ENCODE measurements at places on chromosomes 12 and 14.

DNA sequence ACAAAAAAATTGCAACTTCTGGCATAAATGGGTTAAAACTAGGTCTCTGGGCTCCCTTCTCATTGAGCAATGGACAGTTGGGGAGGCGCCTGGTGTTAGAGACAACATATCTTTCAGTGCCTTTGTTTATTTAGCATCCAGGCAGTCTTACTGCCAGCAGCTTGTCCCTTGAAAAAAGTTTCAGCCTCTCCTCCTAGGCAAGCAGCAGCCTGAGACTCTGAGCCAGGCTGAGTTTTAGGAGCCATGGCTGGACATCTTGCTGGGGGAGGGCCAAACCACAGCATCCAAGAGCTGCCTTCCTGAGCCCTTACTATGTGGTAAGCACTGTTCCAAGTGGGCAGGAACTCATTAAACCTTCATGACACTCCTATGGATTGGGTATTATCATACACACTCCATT, 10.1 kb upstream of the JDP2 start:
- DNase-seq: no peak

- no peak for DNase-seq
Observed at GRCh38 chr12:131120831-131121271, 167.1 kb downstream of the ADGRD1 start.

DNA sequence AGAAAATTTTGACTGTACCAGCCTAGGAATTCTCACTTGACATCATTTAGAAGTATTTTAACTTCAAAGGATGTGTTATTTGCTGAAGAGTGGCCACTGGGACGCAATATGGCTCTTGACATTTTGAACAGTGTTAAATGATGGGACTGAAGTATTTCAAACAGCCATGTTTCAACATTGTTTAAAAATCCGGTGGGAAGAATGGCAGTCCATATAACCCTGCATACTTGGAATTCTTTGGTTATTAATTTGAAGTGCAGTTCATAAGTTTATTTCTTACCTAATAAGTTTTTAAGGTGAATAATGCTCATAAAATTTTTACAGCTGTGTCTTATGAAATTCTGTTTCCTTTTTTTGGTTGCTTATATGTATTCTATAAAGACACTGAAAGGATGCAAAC, 8.3 kb downstream of the TMTC2 start:
- no peak for DNase-seq

GRCh38 chr14:21069388-21070082, 569 bp upstream of the ARHGEF40 start:
- DNase-seq: no peak

DNA sequence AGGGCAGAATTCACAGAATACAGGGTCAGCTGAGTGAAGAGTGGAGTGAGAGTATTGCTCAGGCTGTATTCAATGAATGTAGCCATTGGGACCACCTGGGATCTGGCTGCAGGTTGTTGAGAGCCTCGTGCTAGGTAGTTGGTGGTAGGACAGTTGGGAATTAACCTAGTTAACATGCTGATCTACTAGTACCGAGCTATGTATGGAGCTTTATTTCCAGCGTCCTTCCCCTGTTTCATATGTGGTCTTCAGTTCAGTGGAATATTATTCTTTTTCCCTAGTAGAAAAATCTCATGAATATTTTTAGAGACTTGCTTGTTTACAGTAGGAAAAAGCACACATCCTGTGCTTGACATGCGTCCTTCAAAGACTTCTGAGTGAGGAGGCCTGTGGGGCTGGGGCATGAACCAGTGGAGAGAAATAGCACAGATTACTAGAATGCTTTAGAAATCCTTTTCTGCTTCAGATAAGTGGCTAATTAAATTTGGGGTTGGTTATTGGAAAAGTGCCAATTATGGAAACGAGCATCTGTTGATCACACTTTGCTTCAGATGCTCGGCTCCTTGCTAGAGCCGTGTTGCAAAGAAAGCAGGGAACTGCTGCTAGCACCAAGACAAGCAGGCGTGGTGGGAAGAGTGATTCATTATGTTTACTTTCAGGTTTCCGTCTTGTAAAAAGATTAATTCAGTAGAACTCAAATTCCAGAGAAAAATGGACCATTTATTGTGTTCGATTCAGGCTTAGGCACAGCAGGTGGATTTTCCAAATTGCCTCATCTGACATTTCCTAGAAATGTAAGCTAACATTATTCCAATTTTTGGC, 53.6 kb downstream of the ARF6 start:
- DNase-seq: peak; percentile 5

GRCh38 chr14:21735639-21736307, 62.2 kb upstream of the OR4E1 start:
- no peak for DNase-seq

DNA sequence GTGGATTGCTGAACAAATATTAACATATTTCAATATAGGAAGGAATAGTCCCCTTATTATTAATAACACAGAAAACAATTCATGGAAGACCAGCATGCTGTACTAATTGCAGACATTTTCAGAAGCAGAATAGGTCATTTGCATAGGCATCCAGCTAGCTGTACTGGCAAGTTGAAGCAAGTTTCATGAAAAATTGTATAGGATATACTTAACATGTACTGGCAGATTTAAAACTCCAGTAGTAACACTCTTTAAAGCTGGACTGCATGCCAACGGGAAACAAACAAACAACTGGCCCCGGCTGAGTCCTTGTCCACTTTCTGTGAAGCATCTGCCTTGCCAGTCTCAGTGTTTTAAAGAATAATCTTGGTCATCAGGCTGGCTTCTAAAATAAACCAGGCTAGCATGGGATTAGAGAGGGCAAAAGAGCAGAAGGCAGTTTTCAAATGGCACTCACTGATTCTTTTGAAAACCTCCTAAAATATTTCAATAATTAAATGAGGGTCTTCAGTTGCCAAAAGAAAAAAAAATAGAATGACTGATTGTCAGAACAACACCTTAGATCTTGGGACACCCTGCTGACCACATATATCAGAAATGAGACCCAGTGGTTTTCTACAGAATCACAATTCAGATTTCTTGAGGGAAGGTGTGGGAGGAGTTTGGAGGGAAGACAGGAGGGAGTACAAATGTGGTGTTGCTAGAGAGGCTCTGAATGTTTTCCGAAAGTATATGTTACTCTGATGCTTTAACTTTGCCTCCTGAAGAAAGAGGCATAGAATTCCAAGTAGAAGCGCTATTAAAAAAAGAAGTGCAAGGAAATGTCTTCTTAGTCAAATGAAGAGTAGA, 122.5 kb upstream of the KRAS start:
- no peak for DNase-seq

GRCh38 chr14:53845813-53846693, 110.6 kb downstream of the BMP4 start:
- no peak for DNase-seq

Data from stimulated activated CD8-positive, alpha-beta memory T cell treated with anti-CD3 and anti-CD28 coated beads, Interleukin-7, amount 100 ng/mL, for 4 hours (primary cell).